ENCODE measurements at places on chromosomes 11 and 22.

GRCh38 chr11:623999-624704, 603 bp downstream of the CDHR5 start:
- DNase-seq: no peak

DNA sequence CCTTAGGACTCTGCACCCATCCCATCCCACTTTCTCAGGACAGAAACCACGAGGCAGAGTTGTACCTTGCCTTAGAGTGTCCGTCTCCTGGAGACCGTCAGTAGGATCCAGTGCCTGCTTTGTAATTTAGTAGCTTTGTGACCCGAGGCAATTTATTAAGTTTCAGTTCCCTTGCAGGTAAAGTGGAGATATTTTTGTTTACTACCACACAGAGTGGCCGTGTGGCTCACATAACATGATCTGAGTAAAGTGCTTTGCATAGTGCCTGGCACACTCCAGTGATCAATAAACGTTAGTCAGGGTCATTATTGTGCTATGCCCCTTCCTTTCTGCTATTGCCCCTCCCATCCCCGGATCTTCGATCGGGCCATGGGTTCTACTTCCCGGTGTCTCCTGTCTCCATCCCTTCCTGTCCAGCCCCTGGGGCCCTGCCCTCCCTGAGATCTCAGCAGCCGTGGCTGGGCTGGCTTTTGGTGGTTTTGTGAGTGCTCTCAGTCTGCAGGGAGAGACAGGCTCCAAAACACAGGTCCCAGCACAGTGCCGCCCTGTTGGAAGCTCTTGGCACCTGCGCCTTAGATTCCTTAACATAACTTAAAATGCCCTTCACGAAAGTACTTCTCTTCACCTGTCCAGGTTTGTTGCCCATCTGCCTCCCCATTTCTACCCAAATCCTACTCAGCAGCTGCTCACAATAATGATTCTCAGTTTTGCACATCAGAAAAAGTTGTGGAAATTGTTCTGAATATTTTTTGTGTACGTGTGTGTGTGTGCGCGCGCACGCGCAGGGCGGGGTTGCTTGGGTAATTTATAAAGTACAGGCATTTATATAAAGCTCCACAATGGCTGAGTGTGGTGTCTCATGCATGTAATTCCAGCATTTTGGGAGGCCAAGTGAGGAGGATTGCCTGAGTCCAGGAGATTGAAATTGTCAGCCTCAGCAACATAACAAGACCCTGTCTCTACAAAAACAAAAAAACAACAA, 753.7 kb downstream of the NTM start:
- no peak for DNase-seq

GRCh38 chr11:72354356-72355115, 79.8 kb downstream of the CLPB start:
- DNase-seq: no peak

DNA sequence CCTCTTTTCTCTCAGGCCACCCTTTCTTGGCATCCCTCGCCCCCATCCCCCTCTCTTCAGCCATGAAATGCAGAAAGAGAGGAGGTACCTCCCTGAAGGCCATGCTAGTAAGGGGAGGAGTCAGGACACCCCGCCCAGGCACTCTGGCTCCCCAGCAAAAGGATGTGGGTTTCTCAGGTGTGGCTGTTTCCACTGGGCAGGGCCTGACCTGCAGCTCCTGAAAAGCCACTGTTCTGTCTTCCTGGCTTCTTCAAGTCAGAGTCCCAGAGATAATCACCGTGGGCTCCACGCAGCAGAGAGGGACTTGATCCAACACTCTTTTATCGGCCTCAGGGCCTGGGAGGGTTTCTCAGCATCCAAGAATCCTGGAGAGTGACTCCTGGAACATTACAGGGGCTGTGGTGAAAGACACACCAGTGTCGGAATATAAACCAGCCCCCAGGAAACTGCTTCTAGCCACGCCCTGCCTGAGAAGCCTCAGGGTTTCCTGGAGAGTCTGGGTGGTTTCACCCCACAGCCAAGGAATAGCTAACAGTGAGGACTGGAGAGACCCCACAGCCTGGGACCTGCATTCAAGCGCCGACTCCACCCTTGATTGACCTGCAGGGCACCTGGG, 45.7 kb upstream of the TSPAN18 start:
- peak; percentile 92 for DNase-seq

GRCh38 chr11:103929170-103929903, 107.1 kb upstream of the DDI1 start:
- DNase-seq: no peak

GRCh38 chr11:94794287-94795168, 26.4 kb downstream of the AMOTL1 start:
- no peak for DNase-seq

GRCh38 chr11:119089319-119089718, 4.6 kb downstream of the HMBS start:
- no peak for DNase-seq

DNA sequence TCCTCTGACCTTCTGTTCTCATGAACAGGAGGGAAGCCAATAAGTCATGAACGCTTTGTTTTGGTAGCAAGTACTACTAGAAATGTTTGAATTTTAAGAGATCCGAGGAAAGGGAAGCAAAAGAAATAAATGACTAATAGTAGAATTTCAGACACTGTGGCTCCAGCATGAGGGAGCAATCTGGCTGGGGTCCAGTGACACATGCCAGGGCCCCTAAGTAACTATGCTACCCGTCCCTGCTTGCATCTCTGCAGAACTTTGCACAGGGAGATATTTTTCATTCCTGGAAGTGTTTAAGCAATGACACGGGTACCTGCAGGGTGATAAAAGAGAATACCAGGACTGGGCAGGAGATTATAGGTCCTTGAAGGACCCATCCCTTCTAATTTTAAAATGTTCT, 7.3 kb upstream of the ADAMTS8 start:
- no peak for DNase-seq

DNA sequence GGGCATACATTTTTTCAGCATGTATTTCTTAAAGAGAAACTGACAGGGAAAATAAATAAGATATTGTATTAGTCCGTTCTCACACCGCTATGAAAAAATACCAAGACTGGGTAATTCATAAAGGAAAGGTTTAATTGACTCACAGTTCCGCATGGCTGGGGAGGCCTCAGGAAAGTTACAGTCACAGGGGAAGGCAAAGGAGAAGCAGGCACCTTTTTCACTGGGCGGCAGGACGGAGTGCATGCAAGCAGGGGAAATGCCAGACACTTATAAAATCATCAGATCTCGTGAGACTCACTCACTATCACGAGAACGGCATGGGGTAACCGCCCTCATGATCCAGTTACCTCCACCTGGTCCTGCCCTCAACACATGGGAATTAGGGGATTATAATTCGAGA, 44.2 kb downstream of the PPFIA1 start:
- DNase-seq: no peak

DNA sequence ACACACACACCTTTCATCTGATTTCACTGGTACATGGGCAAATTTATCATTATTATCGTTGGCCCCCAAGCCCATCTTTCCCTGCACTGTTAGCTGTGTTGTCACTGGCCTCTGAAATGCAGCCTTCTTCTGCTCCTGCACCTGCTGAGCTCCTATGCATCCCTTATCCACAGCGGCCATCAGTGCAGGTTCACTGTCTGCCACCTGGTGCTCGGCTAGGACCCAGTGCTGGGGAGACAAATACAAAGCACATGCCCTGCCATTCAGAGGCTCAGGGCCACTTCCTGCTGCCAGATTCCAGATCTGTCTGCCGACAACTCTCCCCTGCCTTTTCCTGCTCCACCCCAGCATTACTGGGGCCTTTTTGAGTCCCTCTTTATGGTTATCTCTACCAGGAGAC, 1205.4 kb downstream of the TBC1D22A start:
- no peak for DNase-seq

DNA sequence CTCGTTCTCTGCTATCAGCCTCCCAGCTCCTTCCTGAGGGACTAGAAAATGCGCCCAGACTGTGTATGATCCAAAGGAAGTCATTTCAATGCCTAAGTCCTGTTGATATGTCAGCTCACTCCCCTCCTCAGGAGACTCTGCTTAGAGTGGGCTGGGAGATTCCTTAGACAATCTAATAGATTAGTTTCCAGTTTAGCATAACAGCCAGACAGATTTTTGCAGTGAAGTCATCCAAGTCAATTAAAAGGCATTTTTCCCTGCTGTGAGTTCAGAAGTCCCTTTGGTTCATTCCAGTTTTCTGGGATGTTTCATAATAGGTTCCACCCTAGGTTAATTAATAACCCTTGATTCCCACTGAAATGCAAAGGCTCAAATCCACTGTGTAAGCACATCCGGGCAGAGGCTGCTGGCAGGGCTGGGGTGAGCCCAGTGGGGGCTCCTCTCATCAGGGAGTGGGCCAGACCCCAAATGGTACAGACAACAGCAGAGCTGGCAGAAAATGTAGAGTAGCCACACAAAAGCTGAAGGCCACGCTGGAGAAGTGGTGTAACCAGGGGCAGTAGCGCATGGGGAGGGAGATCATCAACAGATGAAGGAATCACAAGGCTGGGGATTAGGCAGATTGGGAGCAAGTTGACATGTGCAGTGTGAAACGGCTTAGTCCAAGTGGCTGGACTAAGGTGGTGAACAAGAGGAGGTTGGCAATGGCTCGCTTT, 90.6 kb downstream of the SYN3 start:
- no peak for DNase-seq

GRCh38 chr11:61610905-61611304, 30.0 kb upstream of the SYT7 start:
- DNase-seq: no peak

- DNase-seq: no peak
Measured at GRCh38 chr11:19642185-19643158, 70.2 kb upstream of the NAV2 start.

DNA sequence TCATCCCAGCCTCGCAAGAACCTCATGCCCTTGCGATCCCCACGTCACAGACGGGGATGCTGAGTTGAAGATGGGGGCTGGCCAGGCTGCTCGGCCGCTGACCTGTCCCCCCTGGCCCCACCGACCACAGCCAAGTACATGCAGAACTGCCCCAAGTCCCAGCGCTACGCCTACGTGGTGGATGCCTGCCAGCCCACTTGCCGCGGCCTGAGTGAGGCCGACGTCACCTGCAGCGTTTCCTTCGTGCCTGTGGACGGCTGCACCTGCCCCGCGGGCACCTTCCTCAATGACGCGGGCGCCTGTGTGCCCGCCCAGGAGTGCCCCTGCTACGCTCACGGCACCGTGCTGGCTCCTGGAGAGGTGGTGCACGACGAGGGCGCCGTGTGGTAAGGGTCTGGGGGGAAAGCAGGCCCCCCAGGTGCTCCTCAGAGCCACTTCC, 10.0 kb downstream of the MUC5B start:
- peak; percentile 8 for DNase-seq

GRCh38 chr22:29136782-29137700, 64.2 kb downstream of the KREMEN1 start:
- no peak for DNase-seq

DNA sequence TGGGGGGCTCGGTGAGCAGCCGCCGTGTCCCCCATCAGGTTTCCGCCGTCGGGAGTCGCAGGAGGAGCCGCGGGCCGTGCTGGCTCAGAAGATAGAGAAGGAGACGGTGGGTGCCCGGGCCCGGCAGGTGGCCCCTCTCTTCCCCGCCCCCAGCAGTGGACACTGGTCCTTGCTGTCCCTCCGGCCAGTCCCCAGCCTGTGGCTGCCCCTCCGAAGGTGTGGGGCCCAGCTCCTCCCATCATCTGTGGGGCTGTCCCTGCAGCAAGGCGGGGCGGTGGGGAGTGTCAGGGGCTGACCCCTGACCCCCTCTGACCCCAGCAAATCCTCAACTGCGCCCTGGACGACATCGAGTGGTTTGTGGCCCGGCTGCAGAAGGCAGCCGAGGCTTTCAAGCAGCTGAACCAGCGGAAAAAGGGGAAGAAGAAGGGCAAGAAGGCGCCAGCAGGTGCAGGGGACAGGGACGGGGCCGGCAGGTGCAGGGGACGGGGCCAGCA, 15.3 kb downstream of the EPS8L2 start:
- no peak for DNase-seq

- DNase-seq: peak; percentile 92
Measured at GRCh38 chr11:613369-613968, 2.3 kb downstream of the IRF7 start.

DNA sequence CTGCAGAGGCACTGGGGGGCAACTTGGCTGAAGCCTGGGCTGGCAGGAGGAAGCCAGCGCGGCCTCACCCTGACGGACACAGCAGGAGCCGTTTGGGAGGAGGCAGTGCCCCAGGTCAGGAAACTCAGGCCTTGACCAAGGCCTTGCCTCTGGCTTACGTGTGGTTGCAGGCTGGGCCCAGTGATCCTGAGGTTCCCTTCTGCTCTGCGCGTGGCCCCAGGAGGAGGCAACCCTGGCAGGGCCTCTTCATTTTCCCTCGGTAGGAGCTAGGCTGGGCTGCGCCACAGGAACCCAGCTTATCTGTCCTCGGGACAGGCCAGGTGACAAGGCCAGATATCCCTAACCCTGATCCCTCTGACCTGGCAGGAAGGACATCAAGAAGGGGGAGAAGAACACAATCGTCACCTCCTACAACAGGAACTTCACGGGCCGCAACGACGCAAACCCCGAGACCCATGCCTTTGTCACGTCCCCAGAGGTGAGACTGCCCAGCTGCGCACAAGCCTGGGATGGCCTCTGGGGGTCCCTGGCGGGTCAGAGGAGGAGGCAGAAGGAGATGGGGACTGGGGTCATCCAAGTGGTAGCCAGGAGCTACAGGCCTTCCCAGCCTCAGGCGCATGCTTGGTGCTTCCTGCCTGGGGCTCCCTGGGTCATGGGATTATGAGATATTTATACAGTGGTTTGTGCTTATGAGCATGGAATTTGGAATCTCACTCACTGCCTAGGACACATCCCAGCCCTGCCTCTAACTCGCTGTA, 20.6 kb downstream of the POLR3H start:
- no peak for DNase-seq

DNA sequence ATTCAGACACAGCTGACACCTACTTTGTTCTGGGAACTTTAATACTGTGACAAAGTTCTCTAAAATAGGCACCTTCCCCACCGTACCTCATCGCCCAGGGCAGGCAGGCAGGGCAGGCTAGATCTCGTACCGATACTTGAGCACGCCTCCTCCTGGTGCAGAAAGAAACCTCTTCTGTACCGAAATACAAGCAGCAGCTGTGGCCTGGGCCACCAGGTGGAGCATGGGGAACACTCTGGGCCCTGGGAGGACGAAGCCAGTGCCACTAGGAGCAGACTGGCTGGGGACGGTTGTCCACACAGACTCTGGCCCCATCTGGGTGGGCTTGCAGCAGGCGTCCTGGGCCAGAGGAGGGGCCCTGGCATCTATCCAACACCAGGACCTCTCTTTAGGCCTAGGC, 12.8 kb downstream of the PMM1 start:
- peak; percentile 69 for DNase-seq

DNA sequence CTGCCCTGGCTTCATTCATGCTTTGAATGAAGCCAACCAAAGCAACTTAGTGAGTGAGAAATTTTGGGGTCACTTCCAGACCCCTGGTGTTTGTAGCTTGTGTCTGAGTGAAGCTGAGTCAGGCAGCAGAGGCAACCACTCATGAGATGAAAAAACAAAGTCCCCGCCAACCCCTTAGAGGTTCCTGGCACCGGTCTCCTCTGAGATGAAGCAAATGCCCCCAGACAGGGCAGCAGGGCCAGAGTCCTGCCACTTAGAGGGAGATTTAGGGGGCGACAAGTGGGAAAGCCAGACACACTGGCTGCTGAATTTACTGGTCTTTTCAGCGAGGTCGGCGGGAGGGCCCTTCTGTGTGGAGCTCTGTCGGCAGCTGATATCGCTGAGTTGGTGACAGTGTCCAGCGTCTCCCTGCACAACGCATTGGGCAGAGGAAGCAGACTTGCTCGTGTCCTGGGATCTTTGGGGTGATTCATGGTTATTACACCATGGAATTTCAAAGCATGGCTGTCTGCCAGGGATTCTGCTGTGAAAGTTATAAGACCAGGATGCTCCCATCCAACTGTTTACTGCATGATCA, 482.6 kb downstream of the MIAT start:
- no peak for DNase-seq

Data from activated naive CD4-positive, alpha-beta T cell treated with anti-CD3 and anti-CD28 coated beads, Interleukin-2, amount 10 ng/mL, durations not matched to agents 7 days and 5 days (primary cell).